ENCODE measurements at places on chromosomes 2 and 18. TPM values are rescaled to one million over a fixed set of nuclear protein-coding genes. Genes with fewer than 3 reads are reported as not detected.

The MC5R gene
- polyA plus RNA-seq: not detected

The SCN3A gene
- polyA plus RNA-seq: 3.7 TPM

The CDCA7 gene
- polyA plus RNA-seq: 51.6 TPM

The LYG2 gene
- polyA plus RNA-seq: 0.10 TPM

The TMEM182 gene
- polyA plus RNA-seq: 2.7 TPM

The TSHZ1 gene
- polyA plus RNA-seq: 7.6 TPM

DNA sequence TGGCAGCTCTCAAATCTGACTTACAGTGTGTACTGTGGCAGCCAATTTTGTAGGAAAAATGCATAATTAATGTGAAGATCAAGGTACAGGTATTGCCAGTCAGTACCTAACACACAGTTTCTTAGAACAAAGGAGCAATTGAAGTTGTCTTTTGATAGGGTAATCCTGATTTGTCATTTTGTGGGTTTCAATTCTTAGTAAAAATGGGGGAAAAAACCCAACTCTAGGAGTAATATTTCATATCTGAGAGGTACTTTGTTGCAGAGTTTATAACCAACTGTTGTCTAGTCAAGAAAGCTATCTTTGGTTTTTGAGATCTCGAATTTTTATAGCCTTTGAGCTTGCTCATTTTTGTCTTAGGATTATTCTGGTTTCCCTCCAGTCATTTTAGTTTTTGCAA is 16.1 kb downstream of the SPATS2L start:
- DNase-seq: no peak
- H3K4me3 ChIP-seq: no peak overlapping the region
- H3K27ac ChIP-seq: no peak overlapping the region
- no peaks in the 10 kb centered on the region for H3K27me3 ChIP-seq
- no peaks in the 10 kb centered on the region for H3K4me1 ChIP-seq
- no peaks in the 10 kb centered on the region for H3K36me3 ChIP-seq

- H3K36me3 ChIP-seq: no peaks in the 10 kb centered on the region
- H3K27ac ChIP-seq: no peak within 1 kb of the TSS
- H3K4me3 ChIP-seq: no peak within 1 kb of the TSS
- peaks cover 17% of the 10 kb centered on the region for H3K27me3 ChIP-seq
Measured at GRCh38 chr2:241858206-241859016, at the start of gene PDCD1. PDCD1 (minus strand) TSS chr2:241858894; CDS start chr2:241858838, 56 bp downstream.

DNA sequence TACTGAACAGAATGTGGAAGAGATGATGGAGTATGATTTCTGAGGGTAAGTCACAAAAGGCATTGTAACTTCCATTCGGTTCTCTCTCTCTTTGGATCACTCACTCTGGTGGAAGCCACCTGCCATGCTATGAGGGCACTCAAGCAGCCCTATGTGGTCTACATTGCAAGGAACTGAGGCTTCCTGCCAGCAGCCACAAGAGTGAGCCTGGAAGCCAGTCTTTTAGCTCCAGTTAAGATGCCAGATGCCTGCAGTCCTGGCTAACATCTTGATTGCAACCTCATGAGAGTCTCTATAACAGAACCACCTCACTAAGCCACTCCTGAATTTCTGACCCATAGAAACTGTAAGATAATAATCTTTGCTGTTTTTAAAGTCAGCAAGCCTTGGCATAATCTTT is 935.7 kb downstream of the LRP1B start:
- no peaks in the 10 kb centered on the region for H3K36me3 ChIP-seq
- DNase-seq: no peak
- H3K27me3 ChIP-seq: no peaks in the 10 kb centered on the region
- H3K4me1 ChIP-seq: no peaks in the 10 kb centered on the region
- no peak overlapping the region for H3K27ac ChIP-seq

GRCh38 chr2:16227811-16228462 is 287.6 kb downstream of the MYCN start:
- H3K4me1 ChIP-seq: no peaks in the 10 kb centered on the region
- no peak overlapping the region for H3K27ac ChIP-seq
- DNase-seq: no peak
- no peak overlapping the region for H3K4me3 ChIP-seq

DNA sequence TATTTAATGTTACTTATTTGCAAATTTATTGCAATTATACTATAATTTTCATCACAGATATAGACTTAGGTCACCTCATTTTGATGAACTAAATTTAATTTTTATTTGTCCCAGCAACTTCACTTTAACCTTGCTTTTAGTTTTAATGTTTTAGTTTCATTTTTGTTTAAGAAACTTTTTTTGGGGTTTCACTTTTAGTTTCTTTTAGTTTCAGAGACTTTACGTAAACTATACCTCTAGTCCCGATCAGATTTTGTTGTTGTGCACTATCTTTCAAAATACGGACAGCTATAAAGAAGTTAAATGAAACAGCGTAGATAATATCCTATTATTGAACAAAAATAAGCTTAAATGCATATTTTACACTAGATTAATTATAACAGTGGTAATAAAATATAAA is 460.5 kb downstream of the ERBB4 start:
- H3K4me1 ChIP-seq: no peaks in the 10 kb centered on the region
- H3K36me3 ChIP-seq: no peaks in the 10 kb centered on the region
- no peak overlapping the region for H3K4me3 ChIP-seq
- H3K27me3 ChIP-seq: no peaks in the 10 kb centered on the region

DNA sequence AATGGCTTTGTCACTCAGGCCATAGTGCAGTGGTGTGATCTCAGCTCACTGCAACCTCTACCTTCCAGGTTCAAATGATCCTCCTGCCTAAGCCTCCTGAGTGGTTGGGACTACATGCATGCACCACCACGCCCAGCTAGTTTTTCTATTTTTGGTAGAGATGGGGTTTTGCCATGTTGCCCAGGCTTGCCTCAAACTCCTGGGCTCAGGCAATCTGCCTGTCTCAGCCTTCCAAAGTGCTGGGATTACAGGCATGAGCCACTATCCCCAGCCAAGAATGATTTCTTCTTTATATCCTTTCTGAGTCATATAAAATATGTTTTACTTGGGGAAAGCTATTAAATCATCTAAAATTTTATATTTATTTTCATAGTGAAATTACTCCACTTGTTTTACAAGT is 61.3 kb downstream of the CYBRD1 start:
- no peak for DNase-seq
- H3K4me3 ChIP-seq: no peak overlapping the region
- H3K27me3 ChIP-seq: no peaks in the 10 kb centered on the region
- H3K4me1 ChIP-seq: no peaks in the 10 kb centered on the region
- H3K27ac ChIP-seq: no peak overlapping the region
- no peaks in the 10 kb centered on the region for H3K36me3 ChIP-seq

GRCh38 chr18:49846361-49846662 is 33.0 kb upstream of the ACAA2 start:
- no peaks in the 10 kb centered on the region for H3K27me3 ChIP-seq
- no peaks in the 10 kb centered on the region for H3K36me3 ChIP-seq
- H3K4me3 ChIP-seq: no peak overlapping the region
- no peak for DNase-seq
- H3K27ac ChIP-seq: no peak overlapping the region

GRCh38 chr2:198890490-198890889 is 567.2 kb downstream of the SATB2 start:
- H3K4me3 ChIP-seq: no peak overlapping the region
- no peak for DNase-seq
- H3K27me3 ChIP-seq: no peaks in the 10 kb centered on the region
- no peak overlapping the region for H3K27ac ChIP-seq

DNA sequence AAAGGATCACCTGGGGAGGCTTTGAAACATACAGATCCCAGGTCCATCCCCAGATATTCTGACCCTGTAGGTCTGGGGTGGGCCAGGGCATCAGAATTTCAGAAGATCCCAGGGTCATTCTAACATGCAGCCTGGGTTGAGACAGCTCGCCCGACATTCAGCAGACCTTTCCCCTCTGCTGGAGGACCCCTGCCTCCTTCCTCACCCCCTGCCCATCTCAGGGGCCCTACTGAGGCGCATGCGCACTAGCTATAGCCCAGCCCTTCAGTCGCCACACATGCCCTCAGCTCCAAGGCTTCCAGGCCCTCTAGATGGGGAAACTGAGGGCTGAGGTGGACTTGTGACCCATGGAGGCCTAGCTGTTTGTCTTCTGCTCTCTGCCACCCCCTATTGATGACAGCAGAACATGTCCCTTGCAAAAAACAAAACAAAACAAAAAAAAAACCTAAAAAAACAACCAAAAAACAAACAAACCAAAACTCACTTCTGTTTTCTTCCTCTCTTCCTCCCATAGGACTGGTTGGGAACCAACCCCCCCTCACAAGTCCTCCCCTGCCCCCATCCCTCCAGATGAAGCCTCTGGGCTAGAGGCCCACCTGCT is 91.3 kb downstream of the ZBTB7C start:
- no peaks in the 10 kb centered on the region for H3K4me1 ChIP-seq
- H3K27ac ChIP-seq: no peak overlapping the region
- H3K27me3 ChIP-seq: no peaks in the 10 kb centered on the region
- H3K36me3 ChIP-seq: no peaks in the 10 kb centered on the region

DNA sequence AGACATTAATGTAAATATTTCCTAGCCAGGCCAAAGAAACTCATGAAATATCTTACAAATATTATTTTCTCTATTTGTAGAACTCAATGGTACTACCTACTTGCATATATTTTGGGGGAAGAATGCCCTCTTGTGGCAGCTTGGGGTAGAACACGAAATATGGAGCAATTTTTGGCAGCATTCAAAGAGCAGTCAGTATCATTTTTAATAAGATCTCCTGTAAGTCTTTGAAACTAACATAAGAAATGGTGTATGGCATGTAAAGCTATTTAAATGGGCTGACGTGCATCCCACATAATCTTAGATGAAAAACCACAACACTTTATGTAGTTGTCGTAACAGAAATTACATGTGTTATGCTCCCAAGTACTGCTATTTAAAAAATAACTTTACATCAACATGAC is 62.3 kb upstream of the CCDC195 start:
- H3K4me1 ChIP-seq: no peaks in the 10 kb centered on the region
- H3K4me3 ChIP-seq: no peak overlapping the region
- H3K27ac ChIP-seq: no peak overlapping the region
- no peaks in the 10 kb centered on the region for H3K27me3 ChIP-seq
- no peaks in the 10 kb centered on the region for H3K36me3 ChIP-seq

DNA sequence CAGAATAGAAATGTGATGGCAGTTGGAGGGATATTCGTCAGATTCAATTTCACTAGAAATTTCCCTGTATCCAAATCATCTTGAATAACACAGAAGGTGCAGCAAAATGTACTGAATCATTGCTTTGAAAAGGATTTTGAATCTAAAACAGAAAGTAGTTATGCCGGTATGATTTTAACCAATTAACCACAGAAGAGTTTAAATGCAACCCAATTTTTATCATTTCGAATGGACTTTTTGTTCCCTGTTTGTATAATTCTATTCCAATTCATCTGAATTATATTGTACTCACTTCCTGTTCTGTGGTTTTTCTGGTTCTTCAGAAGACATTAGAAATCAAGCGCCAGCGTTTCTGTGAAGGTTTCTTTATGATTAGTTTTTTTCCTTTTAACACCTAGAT is 190.4 kb downstream of the MYO3B start:
- peaks cover 30% of the 10 kb centered on the region for H3K27me3 ChIP-seq
- no peak overlapping the region for H3K27ac ChIP-seq
- no peak for DNase-seq

DNA sequence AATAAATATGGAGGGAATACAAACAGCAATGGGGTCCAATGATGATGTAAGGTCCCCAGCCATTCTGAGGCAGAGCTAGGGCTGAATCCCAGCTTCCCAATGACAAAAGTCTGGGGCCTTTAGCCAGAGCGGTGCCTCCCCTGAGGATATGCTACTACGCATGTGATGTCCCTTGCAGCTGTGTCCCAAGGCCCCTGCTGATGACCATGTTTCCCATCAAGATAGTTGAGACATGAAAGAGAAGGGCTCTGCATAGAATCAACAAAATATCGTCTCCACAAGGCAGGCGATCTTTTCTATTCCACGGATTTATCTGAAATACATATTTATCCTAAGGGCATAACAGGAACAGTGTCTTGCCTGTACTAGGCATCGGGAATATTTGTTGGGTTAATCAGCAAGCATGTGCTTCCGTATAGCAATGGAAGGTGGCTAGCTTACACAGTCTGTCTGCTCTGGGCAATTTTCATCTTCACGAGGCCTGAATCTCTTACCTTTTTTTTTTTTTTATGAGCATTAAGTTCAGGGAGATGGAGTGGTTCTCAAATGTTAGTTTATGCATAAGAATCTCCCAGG is 284.6 kb downstream of the CNTNAP5 start:
- H3K27me3 ChIP-seq: no peaks in the 10 kb centered on the region
- H3K4me1 ChIP-seq: no peaks in the 10 kb centered on the region
- no peak overlapping the region for H3K4me3 ChIP-seq
- H3K27ac ChIP-seq: no peak overlapping the region

DNA sequence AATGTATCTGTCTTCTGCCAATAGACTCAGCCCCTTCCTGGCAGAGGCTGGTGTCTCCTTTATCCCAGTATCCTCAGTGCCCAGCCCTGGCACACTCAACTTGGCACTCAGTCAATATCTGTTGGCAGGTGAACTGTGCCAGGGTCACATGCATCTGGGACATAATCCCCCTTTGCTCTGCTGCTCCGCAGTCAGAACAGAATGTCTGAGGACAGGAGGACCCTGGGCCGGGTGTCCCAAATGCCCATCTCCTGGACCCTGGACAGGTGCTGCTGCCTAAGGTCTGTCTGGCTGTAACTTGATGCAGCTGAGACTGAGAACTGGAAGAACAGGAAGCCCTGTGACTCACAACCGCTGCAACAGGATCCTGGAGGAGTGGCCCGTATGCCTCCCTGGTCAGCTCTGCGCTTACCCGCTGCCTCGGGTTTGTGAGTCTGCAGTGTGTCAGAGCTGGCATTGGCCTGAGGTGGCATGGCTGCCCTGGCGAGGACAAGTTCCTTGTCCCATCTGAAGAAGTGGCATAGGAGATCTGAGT is 11.4 kb downstream of the HK2 start:
- peaks cover 5% of the 10 kb centered on the region for H3K4me1 ChIP-seq
- H3K4me3 ChIP-seq: no peak overlapping the region
- H3K27me3 ChIP-seq: no peaks in the 10 kb centered on the region
- H3K27ac ChIP-seq: no peak overlapping the region

DNA sequence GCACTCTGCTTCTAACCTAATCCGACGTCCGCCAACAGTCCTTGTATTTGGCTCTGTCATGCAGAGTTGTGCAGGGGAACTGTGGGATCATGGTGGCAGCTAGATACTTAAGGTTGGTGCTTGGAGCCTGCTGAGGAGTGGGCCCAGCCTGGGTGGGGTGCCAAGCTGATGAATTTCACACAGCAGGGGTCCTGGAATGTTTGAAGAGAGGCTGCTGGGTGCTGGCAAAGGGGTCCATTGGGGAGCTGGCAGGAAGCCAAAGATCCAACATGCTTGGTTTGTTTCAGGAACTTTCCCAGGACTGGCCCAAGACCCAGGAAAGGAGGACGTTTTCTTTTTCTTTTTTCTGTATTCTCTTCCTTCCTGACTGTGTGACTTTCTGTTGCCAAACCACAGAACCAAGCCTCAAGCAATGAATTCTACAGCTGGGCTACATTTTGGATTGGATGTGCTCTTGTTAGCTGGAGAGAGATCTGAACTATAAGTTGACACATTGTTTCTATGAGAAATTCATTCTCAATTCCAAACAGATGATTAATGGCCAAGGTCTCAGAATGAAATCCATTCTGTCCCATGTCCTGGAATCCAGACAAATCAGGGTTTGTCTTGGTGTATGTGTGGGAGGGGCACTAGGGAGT is 49.9 kb downstream of the DHRS9 start:
- no peak overlapping the region for H3K27ac ChIP-seq
- H3K36me3 ChIP-seq: no peaks in the 10 kb centered on the region
- H3K4me3 ChIP-seq: no peak overlapping the region
- no peak for DNase-seq
- H3K4me1 ChIP-seq: no peaks in the 10 kb centered on the region

- no peak overlapping the region for H3K27ac ChIP-seq
- H3K4me3 ChIP-seq: no peak overlapping the region
- H3K27me3 ChIP-seq: no peaks in the 10 kb centered on the region
- H3K36me3 ChIP-seq: peaks cover 3% of the 10 kb centered on the region
- no peaks in the 10 kb centered on the region for H3K4me1 ChIP-seq
Measured at GRCh38 chr2:23718931-23719700, 207.8 kb downstream of the ATAD2B start.
